Activated T-helper 2 cell treated with anti-CD3 and anti-CD28 coated beads, Interferon-gamma antibody, Interleukin-2, Interleukin-4, amounts not matched to agents 10 μg/mL and 5 μg/mL and 100 μg/mL, durations not matched to agents 14 hours and 24 hours and 36 hours (primary cell): ENCODE measurements at places on chromosomes 13 and 19.

GRCh38 chr13:28751175-28751960 is 32.6 kb upstream of the SLC46A3 start:
- DNase-seq = no peak

DNA sequence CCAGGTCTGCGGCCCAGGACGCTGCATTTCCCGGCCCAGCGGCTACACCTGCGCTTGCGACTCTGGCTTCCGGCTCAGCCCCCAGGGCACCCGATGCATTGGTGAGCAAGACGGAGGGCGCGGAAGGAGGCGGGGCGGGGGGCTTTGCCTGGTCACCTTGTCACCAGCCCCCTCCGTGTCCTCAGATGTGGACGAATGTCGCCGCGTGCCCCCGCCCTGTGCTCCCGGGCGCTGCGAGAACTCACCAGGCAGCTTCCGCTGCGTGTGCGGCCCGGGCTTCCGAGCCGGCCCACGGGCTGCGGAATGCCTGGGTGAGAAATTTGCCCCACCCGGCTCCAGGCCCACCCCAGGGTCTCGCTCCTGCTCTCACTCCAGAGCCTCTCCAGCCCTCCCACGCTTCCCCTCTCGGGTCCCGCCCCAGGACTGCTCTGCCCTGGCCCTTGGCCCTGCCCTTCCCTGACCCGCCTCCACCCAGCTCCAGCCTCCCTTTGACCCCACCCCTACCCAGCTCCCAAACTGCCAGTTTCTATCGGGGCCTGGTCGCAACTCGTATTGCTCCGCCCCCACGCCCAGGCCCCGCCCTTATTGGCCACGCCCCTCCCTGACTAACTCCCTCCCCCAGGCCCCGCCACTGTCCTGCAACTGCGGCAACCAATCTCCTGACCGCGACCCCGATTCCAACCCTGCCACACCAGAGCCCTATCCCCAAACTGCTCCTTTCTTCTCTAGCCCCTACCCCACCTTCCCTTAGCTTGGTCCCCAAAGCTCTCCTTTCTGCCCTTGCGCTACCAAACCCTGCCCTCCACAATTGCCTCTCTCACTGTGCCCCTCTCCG is 8.6 kb downstream of the LTBP4 start:
- DNase-seq = peak; percentile 87

DNA sequence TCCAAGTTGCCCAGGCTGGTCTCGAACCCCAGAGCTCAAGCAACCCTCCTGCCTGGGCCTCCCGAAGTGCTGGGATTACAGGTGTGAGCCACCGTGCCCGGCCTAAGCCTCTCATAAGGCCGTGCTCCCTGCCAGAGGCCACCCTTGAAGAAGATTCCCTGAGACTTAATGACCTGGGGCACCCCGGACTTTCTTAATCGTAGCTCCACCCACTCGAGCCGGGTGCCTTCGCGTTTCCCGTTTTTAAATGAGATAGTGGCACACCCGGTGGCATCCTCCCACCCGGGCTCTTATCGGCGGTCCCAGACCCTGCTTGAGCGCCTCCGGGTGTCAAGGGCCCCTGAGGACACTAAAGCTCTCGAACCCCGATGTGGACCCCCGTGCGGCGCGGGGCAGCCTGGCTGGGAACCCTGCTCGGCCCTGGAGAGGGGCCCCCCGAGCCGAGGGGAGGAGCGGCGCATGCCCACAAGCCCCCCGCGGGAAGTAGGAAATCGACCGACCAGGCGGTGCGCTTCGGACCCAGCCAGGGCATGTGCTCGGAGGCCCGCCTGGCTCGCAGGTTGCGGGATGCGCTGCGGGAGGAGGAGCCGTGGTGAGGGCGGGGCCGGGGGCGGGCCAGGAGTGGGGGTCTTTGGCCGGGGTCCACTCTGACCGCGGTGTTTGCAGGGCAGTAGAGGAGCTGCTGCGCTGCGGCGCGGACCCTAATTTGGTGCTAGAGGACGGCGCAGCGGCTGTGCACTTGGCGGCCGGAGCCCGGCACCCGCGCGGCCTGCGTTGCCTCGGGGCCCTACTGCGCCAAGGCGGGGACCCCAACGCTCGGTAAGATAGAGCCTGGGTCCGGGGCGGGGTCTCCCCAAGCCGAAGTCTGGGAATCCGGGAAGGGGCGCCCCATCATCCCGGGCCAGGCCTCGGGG is at the start of gene ANKLE1:
Gene ANKLE1 (plus strand): TSS at position 511 of the 914 bp plus-strand sequence. CDS start 20 bp downstream, at position 531.
- no peak for DNase-seq

GRCh38 chr19:18596752-18597157 is 8.2 kb downstream of the REX1BD start:
- DNase-seq = no peak
